T1000 (cell line): ENCODE measurements at places on chromosomes 2 and 18.

GRCh38 chr2:239561446-239562001 lies 160.7 kb upstream of the HDAC4 start:
- no peak for DNase-seq

DNA sequence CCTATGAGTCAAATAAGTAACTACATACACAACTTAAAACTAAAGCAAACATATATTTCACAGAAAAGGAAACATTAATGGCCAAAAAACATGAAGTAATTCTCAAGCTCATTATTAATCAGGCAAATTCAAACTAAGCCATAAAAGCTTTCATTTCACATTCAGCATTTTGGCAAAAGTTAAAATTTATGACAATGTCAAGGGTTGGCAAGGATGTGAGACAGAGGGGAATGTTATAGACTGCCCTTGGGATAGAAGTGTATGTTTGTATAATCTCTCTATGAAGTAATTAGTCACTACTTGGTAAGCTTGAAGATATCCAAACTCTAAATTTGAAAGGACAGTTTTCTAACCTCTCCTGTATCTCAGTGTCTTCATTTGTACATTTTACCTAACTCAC lies 539.4 kb downstream of the RIT2 start:
- no peak for DNase-seq

GRCh38 chr2:13104723-13105122 lies 388.0 kb downstream of the TRIB2 start:
- DNase-seq, result no peak

DNA sequence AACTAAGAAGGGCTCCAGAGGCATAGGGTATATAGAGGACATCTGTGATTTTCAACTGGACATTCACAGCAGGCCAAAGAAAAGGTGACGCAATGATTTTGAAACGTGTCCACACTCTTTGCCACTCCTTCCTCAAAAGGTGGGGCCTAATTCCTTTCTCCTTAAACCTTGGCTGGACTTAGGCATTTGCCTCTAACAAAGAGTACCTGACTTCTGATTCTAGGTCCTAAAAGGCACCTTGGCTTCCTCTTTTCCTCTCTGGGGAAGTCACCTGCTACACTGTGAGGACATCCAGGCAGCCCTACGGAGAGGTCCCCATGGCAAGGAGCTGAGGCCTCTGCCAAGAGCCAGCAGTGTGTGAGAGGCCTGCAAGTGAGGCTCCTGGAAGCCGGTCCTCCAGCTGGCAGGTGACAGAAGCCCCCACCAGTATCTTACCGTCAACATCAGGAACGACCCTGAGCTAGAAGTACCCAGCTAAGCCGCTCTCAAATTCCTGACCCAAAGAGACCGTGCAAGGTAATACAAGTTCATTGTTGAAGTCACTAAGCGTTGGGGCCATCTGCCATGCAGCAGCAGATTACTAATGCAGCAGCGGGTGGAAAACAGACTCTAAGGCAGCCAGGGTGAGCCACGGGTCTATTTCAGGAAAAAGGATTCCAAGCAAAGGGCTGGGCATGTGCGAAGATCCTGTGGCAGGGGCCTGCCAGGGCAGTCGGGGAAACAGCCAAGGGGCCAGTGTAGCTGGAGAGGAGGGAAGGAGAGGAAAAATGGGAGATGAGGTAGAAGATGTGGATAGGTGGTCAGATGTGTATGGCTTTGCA lies 7.4 kb upstream of the HES6 start:
- DNase-seq, result no peak

GRCh38 chr2:241159116-241159515 lies 8.8 kb downstream of the PPP1R7 start:
- DNase-seq, result no peak

DNA sequence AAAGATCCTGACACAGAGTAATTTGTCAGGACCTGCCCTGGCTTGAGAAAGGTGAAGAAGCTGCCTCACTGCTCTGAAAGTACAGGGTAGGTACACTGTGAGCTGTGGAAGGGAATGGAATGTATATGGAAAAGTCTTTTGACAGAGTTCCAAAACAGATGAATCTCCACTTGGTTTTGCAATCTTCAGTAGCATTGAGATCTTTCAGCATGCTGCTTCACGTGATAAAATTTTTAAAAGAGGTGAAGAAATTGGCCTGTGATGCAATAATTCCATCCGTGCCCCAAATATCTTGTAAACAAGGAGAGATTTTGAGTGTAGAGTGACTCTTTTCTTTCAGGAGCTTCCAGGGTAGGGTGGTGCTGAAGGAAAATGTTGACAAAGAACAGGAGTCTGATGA lies 123.1 kb downstream of the OSR1 start:
- no peak for DNase-seq

GRCh38 chr2:5539282-5540165 lies 152.7 kb upstream of the SOX11 start:
- DNase-seq, result no peak

DNA sequence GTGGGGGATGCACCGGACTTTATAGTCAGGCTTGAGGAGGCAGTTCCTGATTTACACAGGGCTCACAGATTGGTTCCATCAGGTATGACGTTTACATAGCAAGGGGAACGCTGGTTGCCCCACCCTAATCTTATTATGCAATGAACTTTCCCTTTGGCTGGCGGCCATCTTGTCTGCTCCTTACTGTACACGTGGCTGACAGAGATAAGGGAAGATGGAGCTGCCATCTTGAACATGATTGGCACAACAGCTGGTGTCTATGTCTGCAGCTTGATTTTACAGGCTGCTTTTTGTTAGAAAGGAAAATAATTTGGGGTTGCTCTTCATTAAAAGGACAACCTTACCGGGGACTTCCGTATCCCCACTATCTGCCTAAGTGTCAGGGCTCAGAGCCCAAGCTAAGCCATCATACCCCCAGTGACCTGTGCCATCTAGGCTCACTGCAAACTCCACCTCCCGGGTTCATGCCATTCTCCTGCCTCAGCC lies 33.5 kb upstream of the ATG16L1 start:
- DNase-seq, result no peak

GRCh38 chr2:145108959-145109710 lies 589.2 kb upstream of the ZEB2 start:
- DNase-seq, result no peak
